ENCODE measurements at places on chromosomes 6 and 20.

DNA sequence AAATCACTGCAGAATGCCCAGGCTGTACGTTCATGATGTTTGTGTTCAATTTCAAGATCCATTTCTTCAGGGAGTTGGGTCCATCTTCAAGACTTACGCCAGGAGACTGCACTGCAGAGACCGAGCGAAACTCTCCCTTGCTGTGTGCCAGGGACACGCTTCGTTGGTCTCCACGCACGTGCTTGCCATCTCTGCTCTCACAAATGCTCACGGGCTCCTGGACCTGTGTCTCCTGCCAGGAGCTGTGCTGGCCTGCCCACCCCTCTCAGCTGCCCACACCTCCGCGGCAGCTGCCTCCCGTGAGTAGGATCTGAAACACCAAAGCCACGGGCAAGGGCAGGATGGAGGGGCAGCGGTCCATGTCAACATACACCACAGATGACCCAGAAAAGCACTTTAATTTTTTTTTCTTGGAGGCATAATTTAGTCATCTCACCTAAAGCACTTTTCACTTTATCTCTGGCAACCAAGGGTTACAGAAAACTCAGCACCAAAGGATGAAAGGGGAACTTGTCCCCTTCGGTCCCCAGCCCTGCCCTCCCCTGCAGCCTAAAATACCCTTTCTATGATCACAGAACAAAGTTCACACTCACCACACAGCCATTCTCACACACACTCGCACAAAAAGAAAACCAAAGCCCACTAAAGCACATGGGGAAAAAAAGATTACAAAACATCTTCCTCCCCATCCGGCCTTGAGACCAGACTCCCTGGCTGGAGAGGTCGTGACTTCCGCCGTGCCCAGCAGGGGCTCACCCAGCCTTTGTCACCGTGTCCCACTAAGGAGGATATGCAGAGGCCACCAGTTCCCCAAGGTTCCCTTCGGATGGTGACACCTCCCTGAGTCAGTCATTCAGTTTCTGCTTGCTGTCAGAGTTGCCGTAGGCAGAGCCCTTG is 137.9 kb downstream of the AGPAT4 start:
- DNase-seq, result no peak

DNA sequence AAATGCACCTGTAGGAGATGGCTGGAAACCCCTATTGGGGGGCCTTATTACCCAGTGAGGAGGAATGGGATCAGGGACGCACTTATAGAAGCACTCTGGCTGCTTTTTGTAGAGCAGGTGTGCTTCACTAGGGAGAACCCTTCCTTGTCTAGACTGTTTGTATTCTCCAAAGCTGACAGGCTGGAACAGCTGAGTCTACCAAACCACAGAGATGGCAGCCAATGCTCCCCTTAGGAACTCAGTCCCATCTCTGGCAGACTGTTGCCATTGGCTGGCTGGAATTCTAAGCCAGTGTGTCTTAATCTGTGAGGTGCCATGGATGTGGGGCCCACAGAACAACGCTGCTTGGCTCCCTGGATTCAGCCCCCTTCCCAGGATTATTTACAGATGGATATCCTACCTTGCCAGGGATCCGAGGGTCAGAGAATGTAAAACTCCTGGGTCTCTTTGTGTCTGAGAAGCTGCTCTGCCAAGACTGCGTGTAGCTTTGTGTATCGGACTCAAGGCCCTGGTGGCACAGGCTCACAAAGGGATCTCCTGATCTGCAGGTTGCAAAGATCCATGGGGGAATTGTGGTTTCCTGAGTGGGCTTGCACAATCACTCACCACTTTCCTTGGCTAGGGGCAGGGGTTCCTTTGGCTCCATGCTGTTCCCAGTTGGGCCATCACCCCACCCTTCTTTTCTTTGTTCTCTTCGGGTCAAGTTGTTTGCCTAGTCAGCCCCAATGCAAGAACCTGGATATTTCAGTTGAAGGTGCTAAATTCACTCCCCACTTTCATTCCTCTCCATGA is 26.1 kb downstream of the C6orf52 start:
- no peak for DNase-seq

GRCh38 chr6:135604035-135604860 is 106.7 kb upstream of the AHI1 start:
- no peak for DNase-seq

DNA sequence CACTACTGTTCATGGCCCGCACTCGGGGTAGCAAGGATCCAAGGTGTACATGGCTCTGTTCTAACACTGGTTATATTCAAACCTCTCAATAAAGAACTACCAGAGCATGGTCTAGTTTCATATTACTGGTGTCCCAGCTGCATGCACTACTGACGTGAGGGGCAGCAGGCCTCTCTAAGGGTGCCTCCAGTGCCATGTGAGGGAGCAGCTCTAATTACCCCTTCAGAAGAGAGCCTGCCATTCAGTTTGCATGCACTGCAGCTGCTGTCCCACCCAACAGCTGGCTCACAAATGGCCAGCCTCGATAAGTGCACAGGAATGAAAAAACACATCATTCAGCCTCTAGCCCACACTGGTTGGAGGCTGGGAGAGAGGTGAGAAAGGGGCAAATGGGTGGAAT is 85.2 kb downstream of the SMLR1 start:
- DNase-seq, result no peak

- peak; percentile 85 for DNase-seq
These were observed 107.3 kb upstream of the SNX9 start for GRCh38 chr6:157715728-157716164.

DNA sequence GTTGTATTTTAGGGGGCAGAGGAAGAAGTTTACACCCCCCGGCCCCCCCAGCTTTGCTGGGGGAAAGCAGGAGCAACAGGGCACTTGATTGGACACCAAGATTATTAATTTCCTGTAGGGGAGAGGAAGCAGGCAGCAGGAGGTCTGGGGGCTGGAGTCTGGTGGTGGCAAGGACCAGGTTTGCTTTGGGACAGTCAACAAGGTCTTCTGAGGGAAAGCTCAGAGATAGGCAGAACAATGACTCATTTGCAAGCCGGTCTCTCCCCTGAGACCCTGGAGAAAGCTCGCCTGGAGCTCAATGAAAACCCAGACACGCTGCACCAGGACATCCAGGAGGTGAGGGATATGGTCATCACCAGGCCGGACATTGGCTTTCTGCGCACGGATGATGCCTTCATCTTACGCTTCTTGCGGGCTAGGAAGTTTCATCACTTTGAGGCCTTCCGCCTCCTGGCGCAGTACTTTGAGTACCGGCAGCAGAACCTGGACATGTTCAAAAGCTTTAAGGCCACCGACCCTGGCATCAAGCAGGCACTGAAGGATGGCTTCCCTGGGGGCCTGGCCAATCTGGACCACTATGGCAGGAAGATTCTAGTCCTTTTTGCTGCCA is 1.6 kb downstream of the CLVS2 start:
- no peak for DNase-seq

- no peak for DNase-seq
These were observed 159.8 kb upstream of the CDH4 start for GRCh38 chr20:61092251-61092650.

DNA sequence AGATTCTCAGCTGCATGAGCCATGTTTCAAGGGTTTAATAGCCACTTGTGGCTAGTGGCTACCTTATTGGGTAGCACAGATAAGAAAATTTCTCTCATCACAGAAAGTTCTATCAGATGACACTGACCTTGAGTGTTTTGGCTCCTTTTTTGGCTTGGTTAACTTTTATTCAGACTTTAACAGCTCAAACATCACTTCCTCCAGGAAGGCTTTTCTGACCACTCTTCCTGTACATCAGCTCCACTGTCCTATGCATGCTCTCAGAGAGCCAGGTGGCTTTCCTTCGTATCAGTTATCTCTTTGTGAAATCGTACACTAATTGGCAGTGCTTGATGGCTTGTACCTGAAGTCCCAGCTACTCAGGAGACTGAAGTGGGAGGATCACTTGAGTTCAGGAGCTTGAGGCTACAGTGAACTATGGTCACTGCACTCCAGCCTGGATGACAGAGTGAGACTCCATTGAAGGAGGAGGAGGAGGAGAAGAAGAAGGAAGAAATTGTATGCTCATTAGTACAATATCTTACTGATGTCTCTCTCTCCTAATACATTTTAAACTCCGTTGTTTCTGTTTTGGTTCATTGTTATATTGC is 10.7 kb downstream of the MAFB start:
- no peak for DNase-seq

- peak; percentile 22 for DNase-seq
These were observed 68.3 kb upstream of the BTBD3 start for GRCh38 chr20:11849270-11849915.

- DNase-seq, result peak; percentile 27
These were observed 1.7 kb upstream of the SCAF8 start for GRCh38 chr6:154731296-154732218.

GRCh38 chr20:34705397-34706301 is 1.5 kb downstream of the TP53INP2 start:
- peak; percentile 66 for DNase-seq

- no peak for DNase-seq
These were observed 106.1 kb downstream of the TNFAIP3 start for GRCh38 chr6:137973201-137973600.

DNA sequence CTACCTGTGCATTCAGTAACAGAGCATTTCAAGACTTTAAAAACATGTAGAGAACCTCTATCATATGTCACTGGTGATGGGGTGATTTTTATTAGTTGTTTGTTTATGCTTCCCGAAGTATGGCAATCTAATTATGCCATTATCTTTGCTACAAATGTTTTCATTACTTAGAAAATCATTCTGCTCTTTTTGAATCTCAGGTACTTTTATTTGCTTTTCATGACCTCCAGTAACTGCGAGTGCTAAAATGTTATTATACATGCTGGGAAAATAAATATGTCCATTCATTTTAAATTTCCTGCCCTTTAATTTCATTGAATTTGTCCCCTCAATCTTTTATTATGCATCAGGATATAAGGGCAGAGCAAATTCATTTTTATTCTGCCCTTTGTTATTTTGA is 515.7 kb downstream of the NKAIN2 start:
- DNase-seq, result no peak

GRCh38 chr6:5205877-5206850 is 54.6 kb downstream of the LYRM4 start:
- DNase-seq, result peak; percentile 61

DNA sequence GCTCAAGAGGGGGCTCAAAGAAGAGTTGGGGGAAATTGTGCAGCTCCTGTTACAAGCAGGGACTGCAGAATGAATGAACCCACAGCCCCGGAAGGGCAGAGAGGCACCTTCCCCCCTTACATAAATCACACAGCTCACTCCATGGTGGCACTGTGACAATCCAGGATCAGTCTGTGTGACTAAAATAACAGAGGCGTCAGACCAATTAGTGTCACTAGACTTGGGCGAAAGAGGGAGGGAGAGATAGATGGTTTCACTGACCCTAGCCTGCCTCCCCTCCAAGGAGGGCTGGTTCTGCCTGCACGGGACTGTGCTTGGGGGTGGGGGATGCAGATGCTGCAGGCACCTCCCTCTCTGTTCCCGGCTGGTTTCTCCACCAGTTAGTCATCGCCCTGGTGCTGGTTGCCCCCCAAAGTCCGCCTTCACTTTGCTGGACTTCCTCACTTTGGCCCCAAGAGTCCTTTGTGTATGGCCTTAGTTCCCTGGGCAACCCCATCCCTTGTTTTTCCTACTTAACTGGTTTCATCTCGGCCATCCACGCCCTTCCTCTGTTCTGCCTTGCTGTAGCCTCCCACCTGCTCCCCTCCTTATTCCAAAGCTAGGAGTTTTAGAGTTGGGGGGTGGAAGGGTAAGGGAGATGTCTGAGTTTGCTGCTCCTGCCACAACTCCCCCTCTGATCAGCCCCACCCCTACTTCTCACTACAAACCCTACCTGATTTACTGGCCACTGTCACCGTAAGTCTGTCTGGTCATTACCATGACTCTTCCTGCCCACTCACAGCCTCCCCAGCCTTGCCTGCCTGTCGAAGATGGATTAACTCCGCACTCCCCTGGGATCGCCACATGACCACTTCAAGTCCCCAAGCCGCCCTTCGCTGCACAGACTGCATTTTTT is 17.7 kb downstream of the CCDC167 start:
- DNase-seq, result no peak

DNA sequence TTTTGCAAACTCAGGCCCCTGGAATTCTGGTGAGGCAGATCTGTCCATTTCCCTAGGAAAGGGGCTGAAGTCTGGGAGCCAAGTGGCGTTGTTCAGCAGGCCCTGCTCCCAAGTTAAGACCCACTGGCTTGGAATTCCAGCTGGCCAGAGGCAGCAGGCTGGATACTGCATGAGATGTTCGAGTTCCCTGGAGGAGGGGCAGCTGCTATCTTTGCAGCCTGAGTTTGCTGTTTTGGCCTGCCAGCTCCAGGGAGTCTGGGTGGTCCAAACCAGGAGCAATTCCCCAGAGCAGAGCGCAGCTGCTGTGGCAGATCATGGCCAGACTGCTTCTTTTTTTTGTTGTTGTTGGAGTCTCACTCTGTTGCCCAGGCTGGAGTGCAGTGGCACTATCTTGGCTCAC is 18.2 kb upstream of the PGK2 start:
- DNase-seq, result no peak

DNA sequence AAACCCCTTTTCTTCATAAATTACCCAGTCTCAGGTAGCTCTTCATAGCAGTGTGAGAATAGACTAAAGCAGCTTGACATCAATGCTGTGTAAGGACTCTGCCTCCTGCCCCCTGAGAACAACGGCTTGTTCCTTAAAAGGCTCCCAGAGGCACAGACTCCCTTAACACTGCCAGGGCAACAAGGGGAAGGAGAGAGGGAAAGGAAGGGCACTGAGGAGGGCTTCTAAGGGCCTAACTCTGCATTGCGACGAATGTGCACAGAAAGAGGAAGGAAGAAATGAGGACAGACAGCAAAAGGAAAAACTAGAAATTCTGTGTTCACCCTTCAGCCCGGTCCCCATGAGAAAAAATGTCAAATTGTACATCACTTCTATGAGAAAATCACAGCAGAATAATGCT is 74.0 kb downstream of the AGPAT4 start:
- DNase-seq, result no peak

GRCh38 chr6:113306552-113307145 is 550.5 kb upstream of the MARCKS start:
- DNase-seq, result peak; percentile 17

GRCh38 chr6:137033828-137034227 is 10.9 kb downstream of the IL20RA start:
- DNase-seq, result peak; percentile 86

DNA sequence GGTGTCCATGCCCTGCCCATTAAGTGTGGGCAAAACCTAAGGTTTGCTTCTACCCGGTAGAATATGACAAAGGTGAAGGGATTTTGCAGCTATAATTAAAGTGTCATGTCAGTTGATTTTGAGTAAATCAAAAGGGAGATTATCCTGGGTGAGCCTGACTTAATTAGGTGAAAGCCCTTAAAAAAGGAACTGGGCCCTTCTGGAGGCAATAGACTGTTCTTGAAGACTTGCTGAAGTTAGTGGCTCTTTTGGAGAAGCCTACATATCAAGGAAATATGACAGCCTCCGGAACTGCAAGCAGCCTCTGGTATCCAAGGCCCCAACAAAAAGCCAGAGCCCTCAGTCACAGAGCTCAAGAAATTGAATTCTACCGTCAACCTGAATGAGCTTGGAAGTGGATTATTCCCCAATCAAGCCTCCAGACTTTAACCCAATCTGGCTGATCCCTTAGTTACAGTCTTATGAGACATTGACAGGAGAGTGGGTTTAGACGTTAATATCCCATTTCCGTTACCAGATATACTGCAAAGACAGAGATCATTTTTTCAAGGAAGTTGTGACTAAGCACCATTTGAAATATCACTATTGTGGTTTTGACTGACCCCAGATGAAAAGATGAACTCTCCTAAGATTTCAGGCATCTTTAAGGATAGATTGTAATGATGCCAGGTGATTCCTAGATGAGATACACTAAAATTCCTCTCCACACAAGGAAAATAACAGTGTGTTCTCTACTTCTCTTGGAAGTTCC is 303.4 kb downstream of the PLCB1 start:
- no peak for DNase-seq

- DNase-seq, result no peak
These were observed 73.1 kb downstream of the PRND start for GRCh38 chr20:4794846-4795245.

Data from mesenchymal stem cell (in vitro differentiated cells and primary cell).